ENCODE measurements at places on chromosomes 1 and 21.

- no peak for DNase-seq
Observed at GRCh38 chr1:5856246-5856815, 135.9 kb downstream of the NPHP4 start.

GRCh38 chr1:63663301-63663700 lies 70.1 kb downstream of the PGM1 start:
- DNase-seq: no peak

DNA sequence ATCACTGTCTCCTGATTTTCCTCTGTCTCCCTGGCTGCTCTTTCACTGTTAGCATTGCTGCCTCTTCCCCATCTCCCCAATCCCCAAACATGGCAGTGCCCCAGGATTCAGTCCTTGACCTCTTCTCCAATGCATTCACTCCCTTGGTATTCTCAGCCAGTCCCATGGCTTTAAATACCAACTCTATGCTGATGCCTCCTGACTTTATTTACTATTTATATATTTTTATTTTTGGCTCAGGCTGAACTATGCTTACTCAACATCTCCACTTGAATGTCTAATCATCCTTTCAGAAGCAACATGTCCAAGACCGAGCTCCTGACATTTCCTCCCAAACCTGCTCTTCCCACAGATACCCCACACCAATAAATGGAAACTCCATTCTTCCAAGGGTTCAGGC lies 26.3 kb downstream of the NMNAT2 start:
- no peak for DNase-seq

DNA sequence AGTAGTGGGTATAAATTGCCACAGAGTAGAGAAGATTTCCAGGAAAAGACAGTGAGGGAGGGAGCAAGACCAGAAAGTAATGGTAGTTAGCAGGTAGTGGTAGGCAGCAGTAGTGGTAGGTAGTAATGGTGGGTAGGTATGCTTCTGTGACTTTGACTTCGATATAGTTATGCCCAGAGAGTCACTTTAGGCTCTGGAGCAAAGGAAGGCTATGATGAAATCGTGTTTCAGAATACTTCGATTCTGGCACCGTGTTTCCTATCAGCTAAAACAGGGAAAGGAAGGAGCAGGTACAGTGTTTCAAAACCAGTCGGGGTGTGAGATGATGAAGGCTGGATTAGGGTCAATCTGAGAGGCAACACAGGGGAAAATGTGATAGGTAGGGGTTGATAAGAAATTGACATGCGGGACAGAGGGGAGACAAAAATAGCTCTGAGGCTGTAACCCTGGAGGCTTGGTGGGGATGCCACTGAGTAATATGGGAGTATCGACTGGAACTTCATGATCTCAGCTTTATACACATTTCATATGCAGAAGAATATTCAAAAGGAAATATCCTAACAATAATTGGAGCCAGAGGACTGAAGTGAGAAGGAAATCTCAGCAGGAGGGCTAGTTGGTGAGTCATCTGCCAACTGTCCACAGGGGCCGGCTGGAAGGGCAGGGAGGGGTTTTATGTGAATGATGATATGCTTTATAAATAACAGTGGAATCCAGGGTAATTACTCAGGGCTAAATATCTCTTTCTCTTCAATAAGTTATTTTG lies 25.2 kb upstream of the TRIM45 start:
- no peak for DNase-seq

GRCh38 chr1:116966791-116967190 lies 34.8 kb upstream of the CD101 start:
- no peak for DNase-seq

Data from cerebellar nuclear complex (tissue), 1 donor.